ENCODE measurements at places on chromosomes 6 and 20.

DNA sequence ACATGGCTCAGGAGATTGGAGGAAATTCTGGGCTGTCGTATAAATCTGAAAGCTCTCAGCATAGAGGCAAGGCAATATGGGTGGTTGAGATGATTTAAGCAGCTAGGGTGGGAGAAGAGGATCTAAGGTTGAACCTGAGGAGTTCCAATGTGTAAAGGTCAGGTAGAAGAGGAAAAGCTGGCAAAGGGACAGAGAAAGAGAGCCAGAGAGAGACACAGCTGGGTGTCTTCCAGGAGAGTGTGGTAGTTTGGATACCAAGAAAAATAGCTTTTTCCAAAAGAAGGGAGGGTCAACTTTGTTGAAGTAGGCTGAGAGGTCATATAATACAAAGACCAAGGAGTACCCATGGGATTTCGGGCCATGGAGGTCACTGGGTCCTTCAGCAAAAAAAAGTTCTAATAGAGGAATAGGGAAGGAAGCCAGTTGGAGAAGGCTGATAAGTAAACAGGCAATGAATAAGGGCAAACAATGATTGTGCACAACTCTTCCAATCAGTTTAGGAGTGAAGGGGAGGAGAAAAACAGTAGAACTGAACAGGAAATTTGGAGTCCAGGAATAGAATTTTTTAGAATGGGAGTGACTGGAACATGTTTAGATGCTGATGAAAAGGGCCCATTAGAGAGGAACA is 135.1 kb downstream of the QRSL1 start:
- DNase-seq: no peak

- DNase-seq: no peak
Observed at GRCh38 chr6:169779092-169779815, 27.8 kb downstream of the ERMARD start.

GRCh38 chr6:11309947-11310665 is 77.6 kb upstream of the NEDD9 start:
- no peak for DNase-seq

DNA sequence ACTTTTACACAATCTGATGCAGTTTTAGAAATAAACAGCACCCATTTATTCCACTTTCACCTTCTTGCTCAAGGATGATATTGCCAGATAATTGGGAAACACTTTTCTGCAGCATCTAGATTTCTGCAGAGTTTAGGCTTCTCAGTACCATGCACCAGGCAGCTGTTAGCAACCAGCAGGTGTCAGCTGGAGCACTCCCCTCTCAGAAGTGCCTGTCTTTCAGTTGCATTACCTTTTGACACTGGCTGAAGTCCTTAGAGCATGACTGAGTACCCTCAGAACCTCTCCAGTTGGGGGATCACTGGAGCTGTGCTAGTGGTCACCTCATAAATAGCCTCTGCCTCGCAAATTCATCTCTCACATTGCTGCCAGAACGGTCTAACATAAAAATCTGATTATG is 91.2 kb downstream of the DNAH8 start:
- no peak for DNase-seq

DNA sequence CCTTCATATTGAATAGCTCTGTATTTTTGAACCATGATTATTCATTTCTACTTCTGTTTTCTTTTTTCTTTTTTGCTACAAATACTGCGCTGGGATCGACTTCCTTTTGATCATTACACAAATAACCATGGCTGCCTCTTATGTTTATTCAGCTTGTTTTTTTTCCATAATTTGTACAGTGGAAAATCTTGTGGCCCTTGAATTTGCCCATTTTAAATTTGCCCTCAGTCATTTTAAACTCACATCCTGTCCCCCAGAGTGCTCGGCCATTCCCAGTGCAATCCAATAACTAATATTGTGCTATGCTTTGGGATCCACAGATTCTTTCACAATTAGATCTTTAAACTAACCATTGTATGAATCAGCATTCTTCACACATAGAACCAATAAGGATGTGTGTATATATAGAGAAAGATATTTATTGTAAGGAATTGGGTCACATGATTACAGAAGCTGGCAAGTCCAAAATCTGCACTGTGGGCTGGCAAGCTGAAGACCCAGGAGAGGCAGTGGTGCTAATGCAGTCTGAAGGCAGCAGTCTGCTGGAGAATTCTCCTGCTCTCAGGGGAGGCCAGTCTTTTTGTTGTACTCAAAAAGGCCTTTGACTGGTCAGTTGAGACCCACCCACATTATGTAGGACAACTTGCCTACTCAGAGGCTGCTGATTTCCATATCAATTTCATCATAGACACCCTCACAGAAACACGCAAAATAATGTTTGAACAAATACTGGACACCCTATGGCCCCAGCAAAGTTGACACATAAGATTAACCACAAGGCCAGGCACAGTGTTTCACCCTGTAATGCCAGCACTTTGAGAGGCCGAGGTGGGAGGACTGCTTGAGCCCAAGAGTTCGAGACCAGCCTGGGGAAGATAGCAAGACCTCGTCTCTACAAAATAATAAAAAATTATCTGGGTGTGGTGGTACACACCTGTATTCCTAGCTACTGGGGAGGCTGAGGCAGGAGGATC is 147.1 kb downstream of the MTHFD1L start:
- DNase-seq: no peak

GRCh38 chr6:42471142-42471541 is 19.4 kb upstream of the TRERF1 start:
- DNase-seq: no peak

DNA sequence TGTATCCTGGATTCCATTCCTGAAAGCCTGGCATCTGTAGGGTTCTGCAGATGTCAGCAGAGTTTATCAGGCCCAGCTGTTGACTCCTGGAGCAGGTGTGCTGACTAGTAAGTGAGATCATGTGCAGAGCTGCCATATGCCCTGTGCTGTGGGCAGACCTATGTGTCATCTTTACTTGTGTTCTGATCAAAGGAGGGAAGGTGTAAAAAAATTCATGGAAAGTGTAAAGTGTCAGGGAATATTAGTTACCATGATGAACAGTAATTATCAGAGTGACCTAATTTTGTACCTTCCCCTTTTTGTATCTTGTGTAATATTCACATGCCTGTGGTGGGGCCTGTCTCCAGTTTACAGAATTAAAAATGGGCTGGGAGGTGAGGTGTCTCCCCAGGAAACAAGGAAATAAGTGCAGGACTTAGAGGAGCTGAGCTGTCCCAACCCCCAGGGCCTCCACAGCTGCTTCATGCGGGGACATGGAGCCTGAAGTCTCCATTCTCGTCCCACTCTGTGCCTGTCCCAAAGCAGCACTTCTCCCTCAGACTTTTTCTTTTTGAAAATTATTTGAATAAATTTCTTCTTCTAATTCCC is 148.2 kb upstream of the GGTLC1 start:
- no peak for DNase-seq

GRCh38 chr6:20058121-20058905 is 154.0 kb downstream of the MBOAT1 start:
- DNase-seq: no peak

DNA sequence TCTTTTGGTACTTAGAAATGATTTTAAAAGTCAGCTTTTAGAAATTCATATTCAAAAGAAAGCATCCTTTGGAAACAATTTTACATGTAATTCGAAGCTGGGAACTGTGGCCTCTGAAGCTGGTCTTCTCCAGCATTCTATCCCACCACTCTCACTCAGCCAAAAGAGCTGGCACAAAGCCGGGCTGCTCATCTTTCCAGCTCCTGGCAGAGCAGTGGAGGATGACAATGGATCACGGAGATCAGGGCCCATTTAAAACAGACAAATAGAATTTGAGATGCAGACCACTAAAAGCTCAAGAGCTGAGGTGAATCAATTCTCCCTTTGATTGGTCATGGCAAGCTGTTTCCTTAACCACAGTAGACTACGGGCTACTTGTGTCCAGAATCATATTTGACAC is 60.6 kb downstream of the OTOR start:
- no peak for DNase-seq

- DNase-seq: no peak
Observed at GRCh38 chr6:157861814-157862213, 38.8 kb downstream of the SNX9 start.

- no peak for DNase-seq
Observed at GRCh38 chr6:98041056-98041455, 758.0 kb upstream of the MMS22L start.

GRCh38 chr6:28140616-28141015 is 1.1 kb upstream of the ZKSCAN8 start:
- no peak for DNase-seq

GRCh38 chr6:111263837-111264236 is 176.5 kb downstream of the SLC16A10 start:
- no peak for DNase-seq

DNA sequence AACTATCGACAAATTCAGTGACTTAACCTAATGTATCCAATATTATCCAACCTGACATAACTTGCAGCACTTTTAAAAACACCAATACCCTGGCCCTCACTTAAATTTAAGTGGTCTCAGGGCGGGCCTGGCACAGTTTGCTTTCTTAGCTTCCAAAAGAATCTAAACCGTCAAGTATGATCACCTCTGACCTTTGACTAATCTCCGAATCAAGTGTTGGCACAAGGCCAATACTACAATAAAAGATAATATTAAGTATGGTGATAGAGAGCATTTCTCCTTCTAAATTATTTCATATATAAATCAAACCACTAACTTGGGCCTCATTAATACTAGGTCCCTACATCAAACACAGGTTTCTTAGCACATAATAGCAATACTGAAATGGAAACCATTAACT is 153.0 kb downstream of the PTPRK start:
- DNase-seq: no peak

GRCh38 chr6:74598462-74599393 is 607.1 kb downstream of the COL12A1 start:
- DNase-seq: no peak

GRCh38 chr6:75946146-75946831 is 126.2 kb downstream of the IMPG1 start:
- DNase-seq: no peak

DNA sequence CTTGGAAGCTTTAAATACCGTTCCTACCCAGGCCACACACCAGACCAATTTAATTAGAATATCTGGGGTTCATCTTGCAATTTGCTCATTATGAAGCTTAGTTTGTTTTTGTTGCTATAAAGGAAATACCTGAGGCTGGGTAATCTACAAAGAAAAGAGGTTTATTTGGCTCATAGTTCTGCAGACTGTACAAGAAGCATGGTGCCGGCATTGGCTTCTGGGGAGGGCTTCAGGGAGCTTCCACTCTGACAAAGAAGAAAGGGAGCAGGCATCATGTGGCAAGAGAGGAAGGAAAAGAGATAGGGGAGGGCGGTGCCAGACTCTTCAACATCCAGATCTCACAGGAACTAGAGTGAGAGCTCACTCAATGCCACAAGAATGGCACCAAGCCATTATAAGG is 73.6 kb downstream of the RNF182 start:
- no peak for DNase-seq

GRCh38 chr6:158068893-158069799 is 87.5 kb downstream of the SYNJ2 start:
- no peak for DNase-seq

- DNase-seq: no peak
Observed at GRCh38 chr6:74439123-74439811, 743.3 kb downstream of the CD109 start.

DNA sequence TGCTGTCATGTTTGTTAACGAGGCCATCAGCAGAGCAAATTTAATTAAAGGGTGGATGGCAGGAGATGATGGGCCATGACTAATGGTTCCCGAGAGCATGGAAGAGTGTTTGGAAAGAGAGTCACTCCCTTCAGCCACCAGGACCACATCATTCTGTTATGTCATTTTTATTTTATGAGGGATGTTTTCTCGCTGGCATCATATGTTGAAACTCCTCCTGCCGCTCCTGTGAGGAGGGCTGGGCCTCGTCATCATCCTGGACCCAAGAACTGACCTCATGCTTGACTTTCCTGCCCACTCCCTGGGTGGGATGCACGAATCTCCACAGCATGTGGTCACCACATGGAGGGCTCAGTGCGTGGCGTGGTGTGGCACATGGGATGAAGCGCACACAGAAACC is 86.4 kb upstream of the FRMD1 start:
- DNase-seq: no peak

DNA sequence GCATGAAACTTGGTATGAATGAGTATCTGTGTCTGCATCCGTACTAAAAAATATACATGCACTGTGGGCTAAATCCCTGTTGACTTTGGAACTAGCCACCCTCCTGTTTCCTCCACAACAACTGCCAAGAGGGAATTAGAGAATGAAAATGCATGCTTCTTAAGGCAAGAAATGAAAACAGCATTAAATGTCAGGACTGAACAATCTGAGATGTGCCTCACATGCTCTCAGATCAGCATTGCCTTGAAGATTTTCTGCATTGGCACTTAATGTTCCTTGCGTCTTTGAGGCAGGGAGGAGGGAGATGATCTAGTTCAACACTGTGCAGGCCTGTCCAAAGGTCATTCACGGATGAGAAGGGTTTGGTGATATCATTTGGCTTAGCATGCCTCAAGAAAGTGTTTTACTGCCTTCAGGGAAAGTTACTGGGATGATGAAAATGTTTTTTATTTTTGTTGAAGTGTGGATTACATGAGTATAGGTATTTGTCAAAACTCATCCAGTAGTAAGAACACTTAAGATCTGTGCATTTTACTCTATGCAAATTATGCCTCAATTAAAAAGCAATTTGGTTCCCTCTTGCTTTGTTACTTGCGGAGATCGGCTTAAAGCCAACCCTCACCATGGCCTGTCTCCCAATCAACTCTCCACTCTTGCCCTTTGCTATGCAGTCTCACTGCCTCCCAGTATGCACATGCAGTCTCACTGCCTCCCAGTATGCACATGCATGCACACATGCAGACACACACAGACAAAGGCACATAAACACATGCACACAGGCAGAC is 47.5 kb upstream of the RIN2 start:
- DNase-seq: no peak

- no peak for DNase-seq
Observed at GRCh38 chr6:119340796-119341487, 8.6 kb downstream of the MAN1A1 start.

DNA sequence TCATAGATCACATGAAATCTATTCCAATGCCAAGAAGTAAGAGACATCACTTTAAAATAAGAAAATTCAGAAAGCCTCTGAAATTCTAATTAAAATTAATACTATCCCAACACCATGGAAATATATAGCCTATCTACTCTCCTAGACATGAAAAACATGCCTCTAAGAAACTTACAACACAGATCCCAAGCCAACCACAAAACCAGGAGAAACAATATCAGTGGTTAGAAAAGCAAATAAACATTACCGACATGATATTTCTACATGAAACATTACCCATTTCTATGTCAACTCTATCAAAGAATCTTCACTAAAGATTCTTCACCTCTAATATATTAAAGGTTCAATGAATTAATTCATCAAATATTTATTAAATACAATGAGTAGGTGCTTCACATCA is 4.8 kb downstream of the EPB41L2 start:
- DNase-seq: no peak

DNA sequence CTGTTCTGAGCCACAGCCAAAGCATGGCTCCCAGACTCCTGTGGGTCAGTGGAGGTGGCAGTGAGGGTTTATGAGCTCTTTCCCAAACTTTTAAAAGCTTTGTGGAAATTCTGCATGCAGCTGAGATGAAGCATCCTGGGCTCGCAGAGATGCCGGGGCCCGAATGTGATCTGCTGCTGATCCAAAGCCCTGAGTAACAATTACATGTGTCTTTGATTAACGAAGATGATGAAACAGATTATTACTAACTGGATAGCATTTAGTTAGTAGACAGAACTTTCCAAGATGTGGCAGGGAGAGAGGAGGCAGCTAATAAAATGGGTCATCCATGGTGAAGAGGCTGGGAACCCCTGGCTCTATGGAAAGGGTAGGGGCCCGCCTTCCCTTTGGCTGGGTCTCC is 43.9 kb upstream of the MDFI start:
- no peak for DNase-seq
